ENCODE measurements at places on chromosomes 4 and X.

DNA sequence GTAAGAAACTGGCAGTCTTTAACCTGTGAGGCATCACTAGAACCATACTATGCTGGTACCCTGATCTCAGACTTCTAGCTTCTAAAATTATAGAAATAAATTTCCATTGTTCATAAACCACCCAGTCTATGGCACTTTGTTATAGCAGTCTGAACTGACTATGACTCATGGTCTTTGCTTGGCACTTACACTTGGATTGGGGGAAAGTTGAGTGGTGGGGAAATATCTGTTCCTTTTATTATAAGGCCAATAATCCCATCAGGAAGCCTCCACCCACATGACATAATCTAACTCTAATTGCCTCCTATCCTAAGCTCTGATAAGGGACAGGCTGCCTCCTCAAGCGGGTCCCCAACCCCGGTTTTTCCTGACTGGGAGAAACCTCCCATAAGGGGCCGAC, 61.4 kb upstream of the PACRGL start:
- DNase-seq = no peak

DNA sequence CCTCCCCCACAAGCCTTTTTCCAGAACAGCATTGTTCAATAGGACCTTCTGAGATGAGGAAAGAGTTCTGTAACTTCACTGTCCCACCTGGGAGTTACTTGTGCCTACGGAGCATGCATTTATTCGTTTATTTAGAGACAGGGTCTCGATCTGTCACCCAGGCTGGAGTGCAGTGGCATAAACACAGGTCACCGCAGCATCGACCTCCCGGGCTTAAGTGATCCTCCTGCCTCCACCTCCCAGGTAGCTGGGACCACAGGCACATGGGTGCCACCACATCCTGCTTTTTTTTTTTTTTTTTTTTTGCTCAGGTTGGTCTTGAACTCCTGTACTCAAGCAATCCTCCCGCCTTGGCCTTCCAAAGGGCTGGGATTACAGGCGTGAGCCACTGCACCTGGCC, 2.9 kb downstream of the MAP3K15 start:
- DNase-seq = no peak

DNA sequence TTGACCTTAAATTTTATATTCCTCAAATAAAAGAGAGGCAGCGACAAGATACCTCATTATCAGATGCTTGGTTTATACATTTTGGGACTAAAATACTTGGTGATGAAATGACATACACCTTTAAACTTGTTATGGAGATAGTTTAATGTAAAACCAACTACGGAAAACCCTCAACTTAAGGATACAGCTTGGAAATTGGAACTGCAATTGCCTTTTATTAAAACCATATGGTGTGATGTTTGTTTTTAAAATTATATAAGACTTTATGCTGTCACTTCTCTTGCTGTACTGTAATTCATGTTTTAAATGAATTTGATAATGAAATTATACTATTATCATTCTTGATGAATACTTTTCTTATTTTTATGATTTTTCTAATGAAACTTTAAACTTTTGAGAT, 25.9 kb downstream of the METTL14 start:
- no peak for DNase-seq

- no peak for DNase-seq
Observed at GRCh38 chr4:95513022-95513421, 35.8 kb downstream of the UNC5C start.

DNA sequence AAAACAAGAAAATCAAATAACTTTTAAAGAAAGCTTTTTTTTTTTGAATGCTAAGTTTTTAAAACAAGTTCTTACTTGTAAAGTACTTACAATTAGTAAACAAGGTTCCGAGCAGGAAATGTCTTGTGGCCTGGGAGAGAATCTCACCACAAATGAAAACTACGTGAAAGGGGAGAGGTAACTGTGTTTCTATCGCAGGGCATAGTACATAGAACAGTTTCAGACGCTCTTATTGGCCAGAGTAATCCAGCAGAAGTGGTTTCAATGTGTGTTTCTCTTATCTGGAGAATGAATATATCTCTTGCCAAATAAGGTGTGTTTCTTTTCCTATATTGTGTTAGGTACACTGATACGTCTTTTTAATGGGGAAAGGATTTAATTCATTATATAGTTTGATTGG, at the start of gene PLAC8:
Gene PLAC8, minus strand, starts transcription at position 154 of the 400 bp plus-strand sequence. CDS start 6,808 bp downstream, outside the sequence.
- DNase-seq = no peak

- DNase-seq = no peak
Observed at GRCh38 chr4:8547912-8548730, 32.1 kb upstream of the GPR78 start.

DNA sequence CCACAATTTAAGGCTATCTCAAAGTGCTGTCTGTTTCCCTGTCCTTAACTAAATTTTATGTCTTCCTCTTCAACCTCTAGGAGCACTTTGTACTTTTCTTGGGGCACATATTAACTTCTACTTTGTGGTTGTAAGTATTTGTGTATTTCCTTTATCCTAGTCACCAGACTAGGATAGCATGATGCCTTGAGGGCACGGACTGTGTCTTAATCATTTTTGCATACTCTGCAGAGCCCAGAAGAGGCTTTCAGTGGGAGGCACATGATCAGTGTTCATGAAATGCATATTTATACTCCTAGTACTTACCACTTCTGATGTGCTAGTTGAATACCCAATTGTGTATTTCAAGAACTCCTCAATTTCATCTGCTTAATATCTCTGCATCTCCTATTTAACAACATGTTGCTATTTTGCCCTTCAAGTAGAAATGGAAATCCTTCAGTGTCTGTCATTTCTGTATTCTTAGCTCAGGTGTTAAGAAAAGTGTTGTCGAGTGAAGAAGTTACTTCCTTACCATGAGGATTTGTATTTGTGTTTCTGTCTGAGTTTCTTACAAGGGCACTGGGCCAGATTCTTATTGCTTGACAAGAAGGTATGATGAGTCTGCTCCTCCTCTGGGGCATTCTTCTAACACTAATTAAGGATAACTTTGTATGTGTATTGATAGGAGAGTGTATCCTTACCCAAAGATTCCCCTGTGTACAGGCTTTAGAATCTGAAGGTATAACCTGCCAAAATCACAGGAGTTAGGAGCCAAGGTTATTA, 28.3 kb upstream of the PGRMC2 start:
- no peak for DNase-seq

- DNase-seq = no peak
Observed at GRCh38 chr4:184819786-184820185, 6.0 kb downstream of the ACSL1 start.

- no peak for DNase-seq
Observed at GRCh38 chrX:23497919-23498318, 163.3 kb downstream of the PTCHD1 start.

GRCh38 chr4:173924561-173924960, 358.9 kb downstream of the FBXO8 start:
- DNase-seq = no peak

Data from femur (tissue), 1 donor.